ENCODE measurements at places on chromosomes 1 and 21.

- DNase-seq, result no peak
These were observed 74.2 kb upstream of the RGS4 start for GRCh38 chr1:162994921-162995320.

- peak; percentile 75 for DNase-seq
These were observed 26.6 kb upstream of the LMX1A start for GRCh38 chr1:165383067-165383466.

DNA sequence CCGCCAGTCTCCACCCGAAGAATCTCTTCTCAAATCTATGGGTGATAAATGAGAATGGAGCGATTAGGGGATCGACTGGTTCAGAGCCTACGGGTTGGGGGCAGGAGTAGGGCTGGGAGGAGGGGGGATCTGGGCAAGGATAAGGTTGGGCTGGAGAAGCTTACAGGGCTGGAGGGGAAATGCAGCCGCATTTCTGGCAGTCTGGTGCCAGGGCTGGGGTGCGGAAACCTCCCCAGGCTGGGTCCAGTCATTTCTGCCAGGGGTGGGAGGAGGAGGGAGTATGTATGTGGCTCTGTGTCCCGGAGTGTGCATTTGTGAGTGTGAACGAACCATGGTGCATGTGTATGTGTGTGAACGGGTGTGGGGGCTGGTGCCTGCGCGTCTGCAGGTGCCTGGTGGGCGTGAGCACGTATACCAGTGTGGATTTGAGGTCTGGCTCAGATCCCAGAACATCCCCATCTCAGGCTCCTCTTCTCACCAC lies 10.2 kb downstream of the C1orf216 start:
- DNase-seq, result no peak

DNA sequence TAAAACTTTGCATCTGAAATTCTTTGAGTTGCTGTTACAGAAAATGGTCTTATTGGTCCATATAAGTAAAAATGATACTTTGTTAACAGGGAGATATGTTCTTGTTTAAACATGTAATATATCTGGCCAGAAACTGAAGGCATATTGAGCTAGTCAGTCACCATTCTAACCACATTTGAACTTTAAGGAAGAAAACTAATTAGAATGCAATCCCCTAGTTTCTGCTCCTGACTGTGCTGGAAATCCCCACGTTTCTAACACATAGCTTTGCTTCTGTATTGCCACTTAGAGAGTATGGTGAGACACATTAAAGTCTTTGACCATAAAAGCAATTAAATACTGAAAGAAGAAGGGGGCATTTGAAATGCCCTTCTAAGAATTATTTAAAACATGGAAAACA lies 32.1 kb upstream of the HIVEP3 start:
- no peak for DNase-seq

- no peak for DNase-seq
These were observed 4.4 kb downstream of the B3GALT2 start for GRCh38 chr1:193181985-193182384.

DNA sequence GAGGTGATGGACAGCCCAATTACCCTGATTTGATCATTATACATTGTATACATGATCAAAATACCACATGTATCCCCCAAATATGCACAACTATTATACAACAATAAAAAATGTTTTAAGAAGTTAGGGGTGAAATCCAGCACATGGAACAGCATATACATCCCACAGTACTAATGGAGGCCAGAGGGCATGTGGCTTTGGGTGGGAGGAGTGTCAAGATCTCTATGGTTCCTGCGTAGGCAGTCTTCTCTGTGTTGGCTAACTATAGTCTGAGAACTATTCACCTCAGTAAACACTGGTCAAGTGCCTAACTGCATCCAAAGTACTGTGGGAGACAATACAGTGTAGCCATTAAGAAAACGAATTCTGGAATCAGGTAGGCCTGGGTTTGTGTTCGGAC lies 74.1 kb downstream of the GADD45A start:
- DNase-seq, result no peak

Data from hypothalamus (tissue), 51 donors.